ENCODE measurements at places on chromosomes 1 and 21.
A peak's percentile ranks its signal among the peaks of the same experiment; 100 is the strongest.

DNA sequence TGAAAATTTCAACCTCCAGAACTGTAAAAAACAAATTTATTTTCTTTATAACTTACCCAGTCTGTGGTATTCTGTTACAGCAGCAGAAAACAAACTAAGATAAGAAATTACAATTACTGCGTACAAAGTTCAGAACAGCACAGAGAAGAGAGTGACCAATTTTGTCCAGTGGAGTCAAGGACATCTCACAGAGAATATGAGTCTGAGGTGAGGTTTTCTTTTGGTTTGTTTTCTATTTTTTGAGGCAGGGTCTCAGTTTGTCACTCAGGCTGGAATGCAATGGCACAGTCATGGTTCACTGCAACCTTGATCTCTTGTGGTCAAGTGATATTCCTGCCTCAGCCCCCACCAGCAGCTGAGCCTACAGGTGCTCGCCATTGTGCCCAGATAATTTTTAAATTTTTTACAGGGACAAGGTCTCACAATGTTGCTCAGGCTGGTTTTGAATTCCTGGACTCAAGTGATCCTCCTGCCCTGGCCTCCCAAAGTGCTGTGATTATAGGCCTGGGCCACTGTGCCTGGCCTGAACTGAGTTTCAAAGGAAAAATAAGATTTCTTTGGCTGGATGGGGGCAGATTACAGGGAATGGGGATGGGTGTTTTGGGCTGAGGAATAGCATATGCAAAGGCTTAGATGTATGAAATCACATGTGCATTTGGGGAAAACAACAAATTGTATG lies 201.1 kb upstream of the USP24 start:
- H3K4me3 ChIP-seq, result no peak overlapping the region
- H3K36me3 ChIP-seq, result no peaks in the 10 kb centered on the region
- peaks cover 31% of the 10 kb centered on the region for H3K27me3 ChIP-seq
- H3K4me1 ChIP-seq, result no peaks in the 10 kb centered on the region

GRCh38 chr21:42956824-42957630 lies 17.3 kb upstream of the PKNOX1 start:
- peaks cover 2% of the 10 kb centered on the region for H3K27me3 ChIP-seq
- no peak overlapping the region for H3K27ac ChIP-seq
- DNase-seq, result no peak
- no peaks in the 10 kb centered on the region for H3K36me3 ChIP-seq

- no peak overlapping the region for H3K27ac ChIP-seq
- peaks cover 46% of the 10 kb centered on the region for H3K27me3 ChIP-seq
- H3K4me3 ChIP-seq, result peak overlapping the region; percentile 55
- peaks cover 27% of the 10 kb centered on the region for H3K4me1 ChIP-seq
- no peaks in the 10 kb centered on the region for H3K36me3 ChIP-seq
Measured at GRCh38 chr1:47226121-47226838, 5.7 kb downstream of the TAL1 start.

DNA sequence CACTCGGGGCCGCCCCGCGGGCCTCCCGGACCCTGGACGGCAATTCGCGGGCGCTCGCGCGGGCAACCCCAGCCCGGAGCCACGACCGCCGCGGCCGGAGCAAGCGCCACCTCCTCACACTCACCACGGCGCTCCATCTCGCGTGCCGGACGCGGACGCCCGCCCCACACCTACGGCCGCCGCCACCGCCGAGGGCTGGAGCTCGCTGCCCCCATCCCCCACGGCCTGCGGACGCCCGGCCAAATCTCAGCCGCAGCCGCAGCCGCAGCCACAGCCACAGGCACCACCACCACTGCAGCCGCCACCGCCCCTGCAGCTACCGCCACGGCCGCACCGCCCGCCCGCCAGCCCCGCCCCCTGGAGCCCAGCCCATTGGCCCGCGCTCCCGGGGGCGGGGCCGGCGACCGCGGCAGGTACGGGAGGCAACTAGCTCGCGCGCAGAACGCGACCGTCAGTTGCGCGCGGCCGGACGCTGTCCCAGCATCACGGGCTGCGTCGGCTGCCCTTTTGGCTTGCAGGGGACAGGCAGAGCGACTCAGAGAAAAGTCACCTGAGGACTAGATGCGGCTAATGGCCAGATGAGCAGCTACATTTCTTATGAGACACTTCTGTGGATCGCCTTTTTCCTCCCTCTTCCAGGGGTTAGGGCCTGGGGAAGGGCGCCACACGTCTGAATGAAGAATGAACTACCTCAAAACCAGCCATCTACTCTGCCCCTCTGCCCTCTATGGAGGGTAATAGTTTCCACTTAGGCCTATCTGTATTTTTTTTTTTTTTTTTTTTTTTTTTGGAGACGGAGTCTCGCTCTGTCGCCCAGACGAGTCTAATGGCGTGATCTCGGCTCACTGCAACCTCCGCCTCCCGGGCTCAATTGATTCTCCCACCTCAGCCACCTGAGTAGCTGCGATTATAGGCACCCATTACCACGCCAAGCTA lies at the start of gene ARHGAP29:
Gene ARHGAP29 (minus strand): TSS at position 294 of the 936 bp plus-strand sequence. CDS start 5,973 bp downstream, outside the sequence.
- peak; percentile 37 for DNase-seq
- peaks cover 68% of the 10 kb centered on the region for H3K27me3 ChIP-seq
- H3K36me3 ChIP-seq, result no peaks in the 10 kb centered on the region
- H3K27ac ChIP-seq, result no peak within 1 kb of the TSS
- H3K4me1 ChIP-seq, result peaks cover 11% of the 10 kb centered on the region

- H3K4me3 ChIP-seq, result no peak overlapping the region
- no peak for DNase-seq
- no peaks in the 10 kb centered on the region for H3K4me1 ChIP-seq
- H3K27ac ChIP-seq, result no peak overlapping the region
Measured at GRCh38 chr1:75520862-75521475, 89.9 kb downstream of the SLC44A5 start.

DNA sequence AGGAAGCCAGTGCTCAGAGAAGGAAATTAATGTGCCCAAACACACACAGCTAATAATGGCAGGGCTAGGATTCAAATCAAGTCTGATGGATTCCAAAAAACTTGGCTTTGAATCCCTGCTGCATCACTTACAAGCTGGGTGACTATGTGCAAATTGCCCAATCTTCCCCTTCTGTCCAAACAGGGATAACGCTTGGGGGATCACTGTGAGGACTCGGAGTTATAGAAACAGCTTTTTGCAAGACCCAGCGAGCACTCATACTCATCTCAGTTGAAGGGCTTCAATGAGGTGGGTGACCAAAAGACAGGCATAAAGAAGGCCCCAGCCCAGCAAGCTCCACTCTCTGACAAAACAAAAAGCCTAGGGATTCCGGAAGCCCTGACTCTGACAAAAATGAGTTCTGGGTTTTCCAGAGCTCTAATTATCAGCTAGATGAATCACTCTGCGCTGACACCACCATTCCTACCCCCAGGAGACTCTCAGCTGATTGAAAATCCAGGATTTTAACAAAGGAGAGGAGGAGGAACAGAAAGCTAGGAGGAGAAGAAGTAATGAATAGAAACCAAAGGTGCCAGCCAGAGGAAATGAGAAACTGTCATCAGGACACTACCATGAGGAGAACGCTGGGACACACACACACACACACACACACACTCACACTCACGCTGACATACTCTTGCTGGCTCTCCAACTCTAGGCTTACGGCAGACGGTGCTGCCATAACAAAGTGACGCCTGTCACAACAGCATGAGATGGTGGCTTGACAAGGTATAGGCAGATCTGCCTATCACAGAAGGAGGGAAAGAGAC lies 1.6 kb upstream of the STK40 start:
- no peaks in the 10 kb centered on the region for H3K27me3 ChIP-seq
- DNase-seq, result no peak
- H3K4me1 ChIP-seq, result peaks cover 91% of the 10 kb centered on the region
- H3K4me3 ChIP-seq, result peak overlapping the region; percentile 91
- H3K36me3 ChIP-seq, result peaks cover 47% of the 10 kb centered on the region

DNA sequence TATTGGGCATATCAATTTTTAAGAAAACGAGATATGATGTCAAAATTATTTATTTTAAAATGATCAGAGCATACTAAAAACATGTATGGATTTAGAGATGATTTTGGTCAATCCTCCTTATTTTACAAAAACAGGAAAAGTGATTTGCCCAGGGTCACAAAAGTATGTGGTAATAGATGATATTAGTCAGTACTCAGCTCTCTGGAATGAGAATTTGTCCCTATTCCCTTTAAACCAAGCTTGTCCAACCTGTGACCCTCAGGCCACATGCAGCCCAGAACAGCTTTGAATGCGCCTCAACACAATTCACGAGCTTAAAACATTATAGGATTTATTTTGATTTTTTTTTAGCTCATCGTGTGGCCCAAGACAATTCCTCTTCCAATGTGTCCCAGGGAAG lies 104.7 kb downstream of the AKT3 start:
- DNase-seq, result no peak
- H3K36me3 ChIP-seq, result peaks cover 10% of the 10 kb centered on the region
- H3K27me3 ChIP-seq, result no peaks in the 10 kb centered on the region
- H3K4me3 ChIP-seq, result no peak overlapping the region

GRCh38 chr1:85494904-85495266 lies 29.9 kb upstream of the DDAH1 start:
- no peak overlapping the region for H3K27ac ChIP-seq
- no peak overlapping the region for H3K4me3 ChIP-seq
- no peak for DNase-seq
- H3K4me1 ChIP-seq, result no peaks in the 10 kb centered on the region

GRCh38 chr1:59378621-59379370 lies 81.9 kb downstream of the FGGY start:
- no peaks in the 10 kb centered on the region for H3K27me3 ChIP-seq
- DNase-seq, result no peak
- H3K4me1 ChIP-seq, result no peaks in the 10 kb centered on the region
- no peak overlapping the region for H3K27ac ChIP-seq
- H3K36me3 ChIP-seq, result peaks cover 26% of the 10 kb centered on the region
- no peak overlapping the region for H3K4me3 ChIP-seq

GRCh38 chr1:78236716-78237115 lies 190.9 kb downstream of the GIPC2 start:
- no peaks in the 10 kb centered on the region for H3K4me1 ChIP-seq
- no peak overlapping the region for H3K27ac ChIP-seq
- H3K27me3 ChIP-seq, result no peaks in the 10 kb centered on the region
- H3K4me3 ChIP-seq, result no peak overlapping the region
- H3K36me3 ChIP-seq, result no peaks in the 10 kb centered on the region

GRCh38 chr1:113676524-113676923 lies 82.8 kb downstream of the PHTF1 start:
- H3K36me3 ChIP-seq, result no peaks in the 10 kb centered on the region
- H3K4me1 ChIP-seq, result no peaks in the 10 kb centered on the region
- no peak for DNase-seq
- no peak overlapping the region for H3K4me3 ChIP-seq
- H3K27me3 ChIP-seq, result no peaks in the 10 kb centered on the region

- H3K27me3 ChIP-seq, result peaks cover 4% of the 10 kb centered on the region
- DNase-seq, result no peak
- H3K36me3 ChIP-seq, result no peaks in the 10 kb centered on the region
- no peak overlapping the region for H3K27ac ChIP-seq
Measured at GRCh38 chr1:61332196-61332753, 249.9 kb downstream of the NFIA start.

DNA sequence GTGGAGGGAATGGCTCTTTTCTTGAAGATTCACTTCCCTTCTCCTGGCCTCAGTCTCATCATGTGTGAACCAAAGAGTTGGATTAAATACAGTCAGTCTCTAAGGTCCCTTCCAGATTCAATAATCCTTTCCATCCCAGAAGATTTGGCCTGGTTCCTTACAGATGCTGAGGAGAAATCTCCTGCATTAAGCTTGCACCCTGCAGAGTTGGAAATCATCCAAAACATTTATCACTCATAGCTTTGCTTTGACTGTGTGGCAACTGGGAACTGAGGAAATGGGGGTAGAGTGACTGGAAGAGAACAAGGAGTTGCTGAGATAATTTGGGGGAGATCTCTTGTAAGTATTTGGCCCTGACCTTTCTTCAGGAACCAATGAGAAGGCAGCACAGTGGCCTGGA lies 220.5 kb upstream of the SGIP1 start:
- H3K36me3 ChIP-seq, result no peaks in the 10 kb centered on the region
- no peak for DNase-seq
- H3K27me3 ChIP-seq, result no peaks in the 10 kb centered on the region
- no peak overlapping the region for H3K27ac ChIP-seq

- H3K27me3 ChIP-seq, result peaks cover 9% of the 10 kb centered on the region
- H3K4me3 ChIP-seq, result no peak overlapping the region
- H3K27ac ChIP-seq, result no peak overlapping the region
- no peaks in the 10 kb centered on the region for H3K36me3 ChIP-seq
Measured at GRCh38 chr1:61130338-61131000, 48.1 kb downstream of the NFIA start.

DNA sequence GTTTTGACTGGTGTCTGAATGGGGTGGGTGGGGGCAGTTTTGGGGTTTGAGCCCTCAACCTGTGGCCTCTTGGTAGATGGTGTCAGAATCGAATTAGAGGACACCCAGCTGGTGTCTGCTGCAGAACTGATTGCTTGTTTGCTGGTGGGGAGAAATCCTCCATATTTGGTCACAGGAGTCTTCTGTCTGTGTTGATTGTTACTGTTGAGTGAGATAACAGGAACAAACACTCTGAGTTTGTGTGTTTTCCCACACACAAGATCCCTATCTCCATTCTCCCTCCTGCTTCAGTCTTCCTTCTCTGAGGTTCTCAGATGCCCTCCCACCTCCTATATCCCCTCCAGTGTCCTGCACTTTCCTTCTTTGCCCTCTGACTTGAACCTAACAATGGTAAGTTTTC lies 19.1 kb upstream of the CGN start:
- no peak overlapping the region for H3K27ac ChIP-seq

DNA sequence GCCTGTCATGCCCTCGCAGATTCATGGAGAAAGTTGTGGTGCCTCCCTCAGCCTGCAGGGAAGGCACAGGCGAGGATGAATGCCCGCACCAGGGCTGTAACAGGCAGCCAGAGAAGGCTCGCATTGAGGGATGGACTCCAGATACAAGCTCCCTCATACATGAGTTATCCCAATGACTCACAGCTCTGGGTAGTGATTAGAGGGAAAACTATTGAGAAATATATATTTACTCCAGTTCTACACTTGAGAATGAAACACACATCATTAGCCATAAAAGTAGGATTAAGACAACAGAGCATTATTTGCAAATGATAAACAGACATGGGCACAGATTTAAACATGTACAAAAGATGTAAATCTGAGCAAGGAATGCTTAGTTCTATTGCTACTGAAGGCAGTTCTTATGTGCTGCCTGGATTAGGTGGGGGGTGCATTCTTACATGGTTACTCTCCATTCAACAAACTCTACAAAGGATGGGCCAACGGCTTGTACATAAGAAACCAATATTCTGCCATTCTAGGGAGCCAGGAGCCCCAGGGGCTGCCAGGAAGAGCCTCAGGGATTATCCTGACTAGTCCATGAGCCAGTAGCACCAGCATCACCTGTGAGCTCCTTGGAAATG lies 97.9 kb downstream of the CSMD2 start:
- H3K4me3 ChIP-seq, result no peak overlapping the region
- H3K27me3 ChIP-seq, result peaks cover 8% of the 10 kb centered on the region
- H3K4me1 ChIP-seq, result no peaks in the 10 kb centered on the region
- H3K36me3 ChIP-seq, result no peaks in the 10 kb centered on the region
- DNase-seq, result no peak
- H3K27ac ChIP-seq, result no peak overlapping the region

GRCh38 chr1:226643611-226644540 lies 95.2 kb downstream of the ITPKB start:
- peaks cover 79% of the 10 kb centered on the region for H3K36me3 ChIP-seq
- no peaks in the 10 kb centered on the region for H3K27me3 ChIP-seq
- peaks cover 79% of the 10 kb centered on the region for H3K4me1 ChIP-seq
- peak overlapping the region; percentile 88 for H3K27ac ChIP-seq
- DNase-seq, result peak; percentile 44

Data from activated B cell treated with CpG ODN at 0.5 μM for 24 hours (primary cell).